Right cardiac atrium (tissue), 5 donors: ENCODE measurements at places on chromosomes 1 and 21.

- DNase-seq, result no peak
These were observed 26.5 kb downstream of the ZBTB8B start for GRCh38 chr1:32491386-32491785.

GRCh38 chr1:72830606-72831390, 548.5 kb upstream of the NEGR1 start:
- DNase-seq, result no peak

- DNase-seq, result no peak
These were observed 1.7 kb downstream of the CD244 start for GRCh38 chr1:160860840-160861505.

DNA sequence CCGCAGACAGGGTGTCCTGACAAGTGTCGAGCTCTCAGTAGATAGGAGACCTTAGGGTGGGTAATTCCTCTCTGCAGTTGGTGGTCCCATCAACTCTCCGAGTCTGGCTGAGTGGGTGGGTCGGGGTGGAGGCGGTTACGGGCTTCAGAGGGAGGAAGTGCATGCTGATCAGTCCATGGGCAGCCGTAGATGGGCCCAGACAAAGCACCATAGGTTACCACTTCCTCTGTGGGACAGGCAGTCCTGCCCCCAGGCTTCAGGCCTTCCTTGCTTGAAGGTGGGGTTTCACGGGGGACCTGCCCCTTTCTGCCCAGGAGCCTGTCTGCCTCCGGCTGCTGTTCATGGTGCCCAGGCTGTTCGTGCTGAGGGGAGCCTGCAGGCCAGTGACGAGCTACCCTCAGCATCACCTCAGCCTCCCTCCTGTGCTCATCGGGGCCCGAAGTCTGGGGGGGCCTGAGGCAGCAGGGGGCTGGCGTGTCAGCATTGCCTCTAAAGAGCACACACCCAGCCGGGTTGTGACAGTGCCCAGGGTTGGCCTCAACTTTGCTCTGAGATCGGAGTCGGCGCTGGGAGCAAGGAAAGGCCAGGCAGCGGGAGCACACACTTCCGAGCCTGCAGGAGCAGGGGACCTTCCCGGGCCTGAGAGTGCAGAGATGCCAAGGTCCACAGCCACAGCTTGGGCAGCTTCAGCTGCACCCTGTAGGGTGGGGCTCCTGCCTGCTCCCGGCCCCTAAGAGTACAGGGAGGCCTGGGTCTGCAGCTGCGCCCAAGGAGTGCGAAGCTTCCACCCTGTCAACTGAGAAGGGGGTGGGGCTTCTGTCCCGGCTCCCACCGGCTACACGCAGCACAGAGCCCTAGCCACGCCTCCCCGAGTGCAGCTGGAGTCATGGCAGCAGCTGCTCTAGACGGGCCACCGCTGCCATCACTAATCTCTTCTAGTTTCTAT, 225.4 kb upstream of the NRIP1 start:
- DNase-seq, result peak; percentile 66

DNA sequence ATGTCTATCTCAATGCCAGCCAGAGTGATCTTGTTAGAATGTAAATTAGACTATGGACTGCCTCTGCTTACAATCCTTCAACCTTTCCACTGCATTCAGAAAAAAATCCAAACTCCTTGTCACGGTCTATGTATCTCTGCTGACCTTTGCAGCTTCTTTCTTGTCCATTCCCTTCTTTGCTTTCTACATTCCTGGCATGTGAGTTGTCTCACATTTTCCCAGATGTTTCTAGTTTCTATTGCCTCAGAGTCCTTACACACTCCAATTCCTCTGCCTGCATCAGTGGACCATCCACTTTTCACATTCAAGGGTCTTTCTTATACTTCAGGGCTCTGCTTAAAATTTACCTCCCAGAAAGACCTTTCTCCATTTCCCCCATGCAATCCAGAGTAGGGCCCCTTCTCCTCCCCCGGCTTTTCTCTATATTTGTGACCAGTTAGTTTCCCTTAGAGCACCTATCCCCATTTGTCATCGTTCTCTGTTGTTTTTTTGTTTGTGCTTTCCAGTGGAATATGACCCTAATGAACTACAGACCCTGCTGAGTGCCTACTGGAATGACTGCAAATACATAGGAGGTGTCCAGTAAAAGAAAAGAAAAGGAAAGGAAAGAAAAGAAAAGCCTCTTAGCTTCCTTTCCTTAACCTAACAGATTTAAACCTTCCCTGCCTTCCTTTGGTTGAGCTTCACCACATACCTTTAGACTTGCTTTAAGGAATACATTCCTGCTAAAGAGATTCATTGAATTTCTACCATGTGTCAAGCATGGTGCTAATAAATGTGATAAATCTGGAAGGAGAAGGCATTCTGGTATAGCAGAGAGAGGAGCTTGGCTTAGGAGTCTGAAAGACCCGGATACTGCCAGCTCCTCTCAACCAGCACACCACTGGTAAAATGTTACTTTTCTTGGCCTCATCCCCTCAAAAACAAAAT, 102.0 kb downstream of the DIRAS3 start:
- no peak for DNase-seq

DNA sequence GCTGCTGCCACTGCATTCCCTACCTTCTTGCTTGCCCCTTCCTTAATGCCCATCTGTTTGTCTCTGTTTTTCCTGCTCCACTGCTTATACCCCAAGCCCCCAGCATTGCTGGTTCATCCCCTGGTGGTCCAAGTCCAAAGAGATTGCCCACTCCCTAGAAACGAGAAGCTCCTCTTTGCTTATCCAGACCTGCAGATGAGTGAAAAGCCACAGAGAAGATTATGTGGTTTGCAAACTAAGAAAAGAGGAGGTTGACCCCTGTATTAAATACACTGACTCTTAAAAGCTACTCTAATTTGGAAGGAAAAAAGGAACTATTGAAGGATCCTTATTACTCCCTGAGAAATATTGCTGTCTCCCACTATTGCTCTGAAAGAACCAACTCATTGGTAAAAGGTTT, 146.8 kb upstream of the RAB4A start:
- no peak for DNase-seq

GRCh38 chr21:16534408-16535101, 804.8 kb downstream of the USP25 start:
- peak; percentile 81 for DNase-seq

DNA sequence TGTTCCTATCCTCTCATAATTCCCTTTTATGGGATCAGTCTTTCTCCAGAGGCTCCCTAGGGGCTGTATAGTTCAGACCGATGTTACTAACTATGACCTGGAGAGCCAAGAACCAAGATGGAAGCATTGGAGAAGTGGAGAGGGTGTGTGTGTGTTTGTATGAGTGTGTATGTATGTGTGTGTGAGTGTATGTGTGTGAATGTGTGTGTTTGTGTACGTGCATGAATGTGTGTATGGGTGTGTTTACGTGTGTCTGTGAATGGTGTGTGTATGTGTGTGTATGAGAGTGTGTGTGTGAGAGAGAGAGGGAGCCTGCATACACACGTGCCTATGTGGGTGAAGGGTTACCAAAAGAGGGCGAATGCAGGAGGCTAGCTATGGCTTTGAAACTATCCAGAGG, 4.9 kb downstream of the MYBPHL start:
- DNase-seq, result no peak

DNA sequence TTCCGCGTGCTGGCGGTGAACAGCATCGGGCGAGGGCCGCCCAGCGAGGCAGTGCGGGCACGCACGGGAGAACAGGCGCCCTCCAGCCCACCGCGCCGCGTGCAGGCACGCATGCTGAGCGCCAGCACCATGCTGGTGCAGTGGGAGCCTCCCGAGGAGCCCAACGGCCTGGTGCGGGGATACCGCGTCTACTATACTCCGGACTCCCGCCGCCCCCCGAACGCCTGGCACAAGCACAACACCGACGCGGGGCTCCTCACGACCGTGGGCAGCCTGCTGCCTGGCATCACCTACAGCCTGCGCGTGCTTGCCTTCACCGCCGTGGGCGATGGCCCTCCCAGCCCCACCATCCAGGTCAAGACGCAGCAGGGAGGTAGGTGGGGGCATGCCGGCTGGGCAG, 58.8 kb upstream of the KDM4A start:
- no peak for DNase-seq

DNA sequence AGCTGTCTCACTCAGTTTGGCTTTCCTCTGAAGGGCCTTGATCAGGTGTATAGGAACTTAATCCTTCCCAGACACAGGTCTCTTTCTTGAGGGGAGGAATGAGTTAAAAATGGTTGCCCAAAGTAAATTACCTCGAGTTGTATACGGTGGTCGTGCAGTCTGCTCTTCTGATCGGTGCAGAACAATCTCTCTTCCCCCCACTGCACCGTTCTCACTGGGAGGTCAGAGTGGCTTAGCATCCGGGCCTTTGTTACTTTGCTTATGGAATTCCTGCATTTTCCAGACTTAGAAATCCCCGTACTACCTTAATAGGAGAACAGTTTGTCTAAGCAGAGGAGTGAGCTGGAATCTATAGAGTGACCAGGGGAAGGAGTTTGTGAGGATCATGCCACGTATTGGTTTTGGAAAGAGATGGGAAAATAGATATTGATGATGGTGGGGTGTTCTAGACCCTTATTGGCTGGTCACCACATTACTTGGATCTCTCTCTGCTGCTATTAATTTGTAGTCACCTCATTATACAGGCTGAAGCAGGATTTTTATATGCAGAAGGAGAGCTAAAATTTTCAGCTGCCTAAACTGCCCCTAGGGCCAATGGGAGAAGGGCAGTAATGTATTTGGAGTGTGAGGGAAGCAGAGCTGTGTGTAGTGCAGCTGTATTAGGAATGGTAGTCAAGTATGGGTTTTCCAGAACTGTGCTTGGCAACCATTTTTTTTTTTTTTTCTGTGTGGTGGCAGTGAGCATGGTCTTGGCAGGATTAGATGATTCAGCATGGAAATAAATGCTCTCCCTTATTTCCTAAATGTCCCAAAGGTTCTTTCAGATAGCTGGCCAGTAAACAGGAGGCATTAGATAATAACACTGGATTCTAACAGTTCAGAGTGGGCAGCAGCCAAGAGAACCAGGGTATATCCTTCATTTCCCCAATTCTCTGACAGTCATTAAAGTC, 81.5 kb downstream of the NDUFS5 start:
- DNase-seq, result no peak

- DNase-seq, result no peak
These were observed 172.4 kb downstream of the NFIA start for GRCh38 chr1:61254634-61255357.

GRCh38 chr1:64826991-64827390, 82.1 kb downstream of the RAVER2 start:
- no peak for DNase-seq

DNA sequence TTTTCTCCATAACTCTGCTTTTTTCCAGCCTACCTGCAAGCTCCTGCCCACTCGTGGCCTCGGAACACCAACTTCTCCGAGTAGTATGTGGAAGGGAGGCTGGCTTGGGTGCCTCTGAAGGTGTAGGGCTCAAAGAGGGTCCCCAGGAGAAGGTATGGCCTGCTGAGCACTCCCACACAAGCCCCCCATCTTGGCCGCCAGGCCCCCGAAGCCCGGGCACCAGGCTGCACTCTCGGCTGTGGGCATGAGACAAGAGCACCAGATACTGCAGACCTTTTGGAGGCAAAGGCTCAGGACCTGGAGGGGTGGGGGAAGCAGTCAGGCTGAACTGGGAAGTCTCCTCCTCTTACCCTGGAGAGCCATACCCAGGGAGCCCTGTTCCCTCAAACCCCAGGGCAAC, 1.7 kb downstream of the ZNF692 start:
- DNase-seq, result peak; percentile 54

GRCh38 chr21:15052459-15052763, 12.4 kb downstream of the NRIP1 start:
- DNase-seq, result no peak

- DNase-seq, result peak; percentile 85
These were observed 32.6 kb downstream of the ALPL start for GRCh38 chr1:21541835-21542234.

- DNase-seq, result no peak
These were observed 1581.4 kb downstream of the KCNT2 start for GRCh38 chr1:195026792-195027191.

GRCh38 chr21:17371450-17371849, 141.4 kb upstream of the CXADR start:
- DNase-seq, result no peak

- DNase-seq, result no peak
These were observed 37.1 kb upstream of the KANK4 start for GRCh38 chr1:62356257-62356835.

DNA sequence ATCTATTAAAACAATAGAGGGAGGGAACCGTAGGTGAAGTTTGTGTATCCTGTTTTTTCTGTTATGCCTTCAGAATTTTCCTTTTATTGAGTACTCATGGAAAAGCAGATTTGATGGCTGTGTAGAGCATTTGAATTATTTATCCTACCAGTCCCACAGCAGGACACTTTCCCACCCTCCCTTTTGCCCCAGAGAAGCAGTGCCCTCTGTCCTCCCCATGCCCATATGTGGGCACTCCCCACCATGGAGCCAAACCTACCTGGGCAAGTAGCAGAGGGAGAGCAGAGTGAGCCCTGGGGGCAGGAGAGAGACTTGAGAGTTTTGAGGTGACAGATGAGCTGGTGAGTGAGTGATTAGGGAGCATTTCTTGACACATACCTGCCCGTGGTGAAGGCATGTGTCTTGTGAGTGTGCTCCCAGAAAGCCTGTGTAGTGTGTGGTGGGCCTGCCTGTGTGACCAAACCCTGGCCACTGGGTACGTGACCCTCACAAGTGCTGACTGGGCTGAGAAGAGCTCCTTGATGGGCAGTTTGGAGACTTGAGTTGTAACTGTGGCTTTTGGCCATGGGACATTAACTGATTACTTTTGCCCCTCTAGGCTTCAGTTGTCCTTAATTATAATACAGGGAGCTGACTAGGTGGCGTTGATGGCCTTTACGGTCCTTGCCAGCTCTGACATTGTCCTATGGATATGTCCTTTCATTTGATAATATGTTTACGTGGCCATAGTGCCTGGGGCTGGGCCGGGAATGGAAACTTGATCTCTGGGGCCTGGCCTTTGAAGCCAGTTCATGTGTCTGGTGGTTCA, 3.6 kb downstream of the PSEN2 start:
- no peak for DNase-seq

GRCh38 chr1:85428471-85429089, 36.4 kb downstream of the DDAH1 start:
- no peak for DNase-seq

DNA sequence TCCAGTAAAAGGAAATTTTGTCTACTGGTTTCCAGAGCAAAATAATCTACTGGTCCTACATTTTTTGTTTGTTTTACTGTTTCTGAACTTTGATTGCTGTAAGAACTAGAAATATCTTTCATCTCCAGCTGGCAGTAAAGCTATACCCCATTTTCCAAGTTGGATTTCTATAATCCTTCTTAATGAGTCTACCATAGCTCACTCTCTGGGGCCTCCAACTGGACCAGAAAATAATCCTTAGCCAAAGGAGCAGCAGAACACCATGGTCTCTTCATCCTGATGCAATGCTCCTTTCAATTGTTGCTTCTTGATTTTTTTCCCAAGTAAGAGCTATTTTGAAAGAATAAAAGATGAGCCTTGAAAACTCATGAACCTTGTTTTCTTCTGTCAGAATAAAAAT, 110.0 kb upstream of the COL11A1 start:
- no peak for DNase-seq

GRCh38 chr1:12541274-12542137, 76.5 kb downstream of the DHRS3 start:
- DNase-seq, result peak; percentile 87

GRCh38 chr1:218572050-218572449, 226.9 kb downstream of the TGFB2 start:
- DNase-seq, result no peak
